Stimulated activated CD4-positive, alpha-beta T cell treated with anti-CD3 and anti-CD28 coated beads, Interleukin-2, amount 100 ng/mL, for 4 hours (primary cell): ENCODE measurements at places on chromosomes 16 and 17.

GRCh38 chr17:3040882-3041281, 22.5 kb downstream of the OR1D5 start:
- no peak for DNase-seq

- DNase-seq: no peak
Observed at GRCh38 chr17:59355030-59355701, 23.7 kb downstream of the YPEL2 start.

GRCh38 chr17:73895157-73895556, 250.9 kb upstream of the SDK2 start:
- DNase-seq: no peak

DNA sequence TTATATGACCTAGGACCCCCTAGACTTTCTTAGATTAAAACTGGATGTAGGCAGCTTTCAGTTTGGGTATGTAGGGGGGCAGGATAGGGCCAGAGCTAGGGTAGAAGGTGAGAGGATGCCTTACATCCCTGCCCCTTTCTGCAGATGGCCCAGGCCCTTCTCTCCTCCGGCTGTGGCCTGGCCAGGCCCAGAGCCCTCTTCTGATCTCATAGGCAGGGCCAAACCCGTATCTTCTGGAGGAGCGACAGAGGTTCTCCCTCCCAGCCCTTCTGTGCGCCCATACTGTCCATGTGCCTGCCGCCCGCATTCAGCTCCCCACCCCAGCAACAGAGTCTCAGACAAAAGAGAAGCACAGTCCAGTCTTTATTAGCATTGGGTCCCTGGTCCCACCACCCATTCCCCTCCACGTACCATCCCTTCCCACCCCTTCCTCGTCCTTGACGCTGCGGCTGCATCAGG, 2.0 kb upstream of the TSPOAP1 start:
- no peak for DNase-seq

GRCh38 chr16:87527055-87527724, 34.4 kb upstream of the ZCCHC14 start:
- no peak for DNase-seq

DNA sequence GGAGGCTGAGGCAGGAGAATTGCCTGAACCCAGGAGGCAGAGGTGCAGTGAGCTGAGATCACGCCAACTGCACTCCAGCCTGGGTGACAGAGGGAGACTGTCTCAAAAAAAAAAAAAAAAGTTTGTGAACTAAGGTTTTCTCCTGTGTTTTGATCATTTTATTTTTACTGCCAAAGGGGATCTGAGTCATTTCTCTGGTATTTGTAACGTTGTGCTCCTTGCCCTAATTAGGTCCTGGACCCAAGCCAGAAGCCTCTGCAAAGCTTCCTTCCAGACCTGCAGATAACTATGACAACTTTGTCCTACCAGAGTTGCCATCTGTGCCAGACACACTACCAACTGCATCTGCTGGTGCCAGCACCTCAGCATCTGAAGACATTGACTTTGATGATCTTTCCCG, 32.1 kb downstream of the IST1 start:
- DNase-seq: no peak

DNA sequence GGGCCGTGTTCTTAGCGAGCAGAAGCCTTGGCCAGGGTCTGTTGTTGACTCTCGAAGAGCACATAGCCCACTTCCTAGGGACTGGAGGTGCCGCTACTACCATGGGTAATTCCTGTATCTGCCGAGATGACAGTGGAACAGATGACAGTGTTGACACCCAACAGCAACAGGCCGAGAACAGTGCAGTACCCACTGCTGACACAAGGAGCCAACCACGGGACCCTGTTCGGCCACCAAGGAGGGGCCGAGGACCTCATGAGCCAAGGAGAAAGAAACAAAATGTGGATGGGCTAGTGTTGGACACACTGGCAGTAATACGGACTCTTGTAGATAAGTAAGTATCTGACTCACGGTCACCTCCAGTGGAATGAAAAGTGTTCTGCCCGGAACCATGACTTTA, 18.5 kb downstream of the RSPRY1 start:
- DNase-seq: no peak

GRCh38 chr17:76370261-76370993, 14.0 kb upstream of the SPHK1 start:
- no peak for DNase-seq

DNA sequence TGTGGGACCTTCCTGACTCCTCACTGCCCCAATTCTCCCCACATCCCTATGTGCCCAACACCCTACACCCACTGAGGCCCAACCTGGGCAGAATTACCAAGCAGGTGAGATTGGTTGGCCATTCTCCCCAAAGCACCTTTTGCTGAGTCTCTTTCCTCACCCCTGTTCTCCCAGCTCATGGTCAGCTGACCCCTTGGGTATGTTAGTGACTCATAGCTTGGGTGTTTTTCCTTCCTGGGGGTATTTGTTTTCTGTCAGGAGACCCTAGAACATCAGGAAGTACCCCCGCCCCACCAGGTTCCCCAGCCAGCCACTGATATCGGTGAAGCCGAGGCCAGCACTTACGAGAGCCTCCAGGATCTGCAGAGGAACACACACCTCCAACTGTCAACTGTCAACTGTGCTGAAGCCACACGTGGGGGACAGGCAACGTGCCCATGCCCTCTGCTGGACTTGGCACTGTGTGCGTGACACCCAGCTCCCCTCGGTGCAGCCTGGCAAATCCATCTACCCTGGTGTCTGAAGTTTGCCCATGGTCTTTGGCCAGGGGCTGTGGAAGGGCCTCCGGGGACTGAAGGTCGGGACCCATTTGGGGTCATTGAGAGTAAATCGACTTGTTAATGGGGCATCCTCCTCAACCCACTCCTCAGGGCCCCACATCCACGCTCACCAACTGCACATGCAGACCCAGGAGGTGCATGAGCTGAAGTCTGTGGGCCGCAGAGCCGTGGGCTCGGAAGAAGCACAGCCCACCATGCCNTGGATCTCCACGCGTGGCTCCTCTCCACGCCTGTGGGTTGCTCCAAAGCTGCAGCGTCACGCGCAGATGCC, 53.1 kb downstream of the METRNL start:
- no peak for DNase-seq

DNA sequence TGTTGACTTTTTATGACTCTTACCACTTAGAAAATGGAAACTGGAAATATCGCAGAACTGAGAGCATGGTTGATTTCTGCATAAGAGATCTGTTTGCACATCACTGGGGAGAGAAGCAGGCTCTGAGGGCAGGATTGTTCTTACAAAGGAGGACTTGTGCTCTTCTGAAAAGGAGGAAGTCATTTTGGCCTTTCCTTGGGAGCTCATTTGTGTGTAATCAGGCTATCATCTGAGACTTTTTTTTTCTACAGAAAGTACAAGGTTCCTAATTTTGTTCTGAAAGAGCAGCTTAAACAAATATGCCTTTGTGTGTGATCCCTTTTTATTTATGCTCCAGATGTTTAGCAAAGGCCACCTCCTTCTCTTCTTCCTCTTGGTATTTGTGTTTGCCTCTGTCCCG, 145.7 kb upstream of the CACNG5 start:
- DNase-seq: no peak

DNA sequence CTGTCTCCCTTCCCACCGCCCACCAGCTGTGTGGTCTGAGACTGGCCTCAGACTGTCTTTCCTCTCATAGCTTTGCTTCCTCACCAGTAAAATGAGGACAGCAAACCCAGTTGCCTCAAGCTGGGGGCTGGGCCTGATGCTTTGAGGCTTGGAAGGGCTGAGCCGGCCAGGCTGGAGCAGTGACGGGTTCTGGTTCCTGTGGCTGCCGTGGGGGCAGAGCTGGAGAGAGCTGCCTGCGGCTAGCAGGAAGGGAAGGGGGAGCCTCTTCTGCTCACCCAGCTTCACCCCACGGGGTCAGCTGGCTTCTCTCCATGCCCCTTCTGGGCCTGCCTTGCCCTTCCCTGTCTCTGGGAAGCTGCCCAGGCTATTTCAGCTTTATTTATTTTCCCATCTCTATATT, 23.7 kb downstream of the LASP1 start:
- DNase-seq: no peak

DNA sequence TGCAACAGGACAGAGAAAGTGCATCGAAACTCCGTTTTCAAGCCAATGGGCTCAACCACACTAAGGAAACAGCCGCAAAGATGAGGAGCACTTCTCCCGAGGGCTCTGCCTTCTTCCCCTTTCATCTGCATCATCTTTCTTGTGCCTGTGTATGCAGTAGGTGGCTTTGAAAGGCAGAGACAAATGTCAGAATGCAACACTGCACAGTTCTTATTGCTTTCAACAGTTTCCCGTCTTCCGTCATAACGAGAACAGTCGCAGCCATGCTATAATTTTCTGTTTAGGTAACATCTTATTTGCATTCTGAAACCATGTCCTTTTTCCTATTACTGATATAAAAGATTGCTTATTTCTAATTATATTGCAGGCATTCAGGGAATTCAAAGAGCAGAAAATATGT, 205.2 kb downstream of the SLC39A11 start:
- no peak for DNase-seq

GRCh38 chr17:19706791-19707727, 9.3 kb downstream of the SLC47A2 start:
- DNase-seq: no peak

GRCh38 chr17:65226227-65226626, 89.1 kb downstream of the RGS9 start:
- DNase-seq: no peak

DNA sequence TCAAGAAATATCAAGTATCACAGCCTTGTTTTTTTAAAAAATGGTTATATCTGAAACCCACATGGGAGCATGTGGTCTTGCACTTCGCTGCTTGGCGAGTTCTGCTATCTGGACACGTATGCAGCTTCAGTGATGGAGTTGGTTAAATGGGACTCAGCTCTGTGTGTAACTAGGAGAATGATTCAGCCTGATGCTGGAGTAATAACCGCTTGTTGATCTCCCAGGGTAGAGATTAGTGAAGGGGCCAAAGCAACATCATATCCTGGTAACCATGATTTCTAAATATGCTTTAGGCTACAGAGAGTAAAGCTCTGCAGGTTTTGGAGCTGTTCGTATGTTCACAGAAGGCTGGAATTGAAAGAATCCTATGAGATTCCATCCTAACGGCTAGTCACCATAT, 63.2 kb downstream of the IQCK start:
- DNase-seq: no peak

GRCh38 chr17:55093353-55093752, 124.8 kb downstream of the STXBP4 start:
- DNase-seq: no peak
